SK-N-SH (cell line): ENCODE measurements at places on chromosomes 5 and 9.

DNA sequence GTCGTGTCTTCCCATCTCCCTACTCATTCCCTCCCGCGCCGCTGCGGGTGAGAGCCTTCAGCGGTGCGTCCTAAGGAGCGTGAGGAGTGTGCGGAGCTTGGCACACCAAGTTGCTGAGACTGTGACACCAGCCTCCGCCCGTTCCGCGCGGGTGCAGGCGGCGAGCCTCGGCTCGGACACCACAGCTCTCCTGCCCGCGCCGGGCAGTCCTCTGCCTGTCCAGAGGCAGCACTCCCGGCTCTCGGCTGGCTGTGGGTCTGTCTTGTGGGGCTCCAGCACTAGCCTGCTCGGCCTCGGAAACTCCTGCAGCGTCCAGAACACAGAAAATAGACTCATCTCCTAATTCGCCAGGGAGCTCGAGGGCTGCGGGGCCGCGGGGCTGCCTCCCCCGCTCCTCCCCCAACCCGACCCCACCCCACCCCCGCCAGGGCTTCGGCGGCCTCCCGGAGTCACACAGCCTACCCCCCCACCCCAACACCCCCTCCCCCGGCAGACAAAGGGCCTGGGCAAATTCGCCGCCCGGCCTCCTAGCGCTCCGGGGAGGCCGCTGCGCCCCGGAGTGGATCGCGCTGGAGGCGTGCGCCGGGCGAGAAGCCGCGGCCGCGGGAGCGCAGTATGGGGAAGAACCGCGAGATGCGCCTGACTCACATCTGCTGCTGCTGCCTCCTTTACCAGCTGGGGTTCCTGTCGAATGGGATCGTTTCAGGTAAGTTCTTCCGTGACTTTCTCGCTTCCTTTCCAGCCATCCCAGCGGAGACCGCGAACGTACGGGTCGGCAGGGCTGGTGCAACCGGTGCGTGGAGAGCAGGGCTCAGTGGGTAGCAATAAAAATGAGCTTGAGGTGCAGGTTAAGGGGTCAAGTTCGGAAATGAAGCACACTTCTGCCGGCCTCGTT lies at the start of gene ADAMTS19:
TSS of gene ADAMTS19 (plus strand) at position 522 of the 895 bp plus-strand sequence. CDS start at position 616, 94 bp downstream.
- peak; percentile 61 for DNase-seq

GRCh38 chr5:91670122-91670521 lies 287.0 kb upstream of the ARRDC3 start:
- no peak for DNase-seq

GRCh38 chr5:106862450-106863193 lies 808.1 kb downstream of the EFNA5 start:
- DNase-seq: peak; percentile 15

- no peak for DNase-seq
Measured at GRCh38 chr9:89792189-89793123, 187.6 kb downstream of the GADD45G start.

DNA sequence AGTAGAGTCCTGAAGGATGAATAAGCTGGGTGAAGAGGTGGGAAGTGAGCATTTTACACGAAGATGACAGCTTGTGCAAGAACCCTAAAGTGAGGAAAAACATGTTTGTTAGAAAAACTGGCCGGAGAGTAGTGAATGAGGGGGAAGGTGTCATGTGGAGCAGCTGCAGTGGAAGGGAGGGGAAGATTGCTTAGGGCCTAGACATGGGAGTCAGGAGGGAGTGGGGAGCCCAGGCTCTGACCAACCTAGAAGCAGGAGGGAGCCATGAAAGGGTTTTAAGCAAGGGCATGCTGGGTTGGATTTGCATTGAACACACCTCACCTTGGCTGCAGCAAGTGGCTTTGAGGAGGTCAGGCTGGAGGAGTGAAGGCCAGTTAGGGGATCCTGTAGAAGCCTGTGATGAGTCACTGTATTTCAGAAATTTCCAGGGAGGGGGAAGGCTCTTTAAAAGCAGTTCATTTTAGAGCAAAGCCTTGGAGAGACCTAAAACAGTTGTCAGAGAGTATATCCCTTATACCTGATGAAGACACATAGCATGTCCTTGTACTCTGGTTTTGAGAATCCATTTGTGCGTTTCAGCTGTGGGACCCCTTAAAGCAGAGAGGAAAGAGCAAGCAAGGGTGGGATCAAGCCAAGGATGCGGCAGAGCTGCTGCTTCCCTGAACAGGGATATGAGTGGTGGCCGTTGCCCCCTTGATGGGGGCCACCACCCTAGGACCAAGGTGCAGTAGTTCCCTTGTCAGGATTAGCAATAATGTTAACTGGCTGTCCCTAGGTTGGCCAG lies 45.4 kb downstream of the ANGPTL2 start:
- no peak for DNase-seq

GRCh38 chr5:20572614-20573013 lies 584.6 kb upstream of the CDH18 start:
- no peak for DNase-seq
